CD8-positive, alpha-beta memory T cell (primary cell): ENCODE measurements at places on chromosomes 3 and 15. TPM values are rescaled to one million over a fixed set of nuclear protein-coding genes. Genes with fewer than 3 reads are reported as not detected.
A peak's percentile ranks its signal among the peaks of the same experiment; 100 is the strongest.

DNA sequence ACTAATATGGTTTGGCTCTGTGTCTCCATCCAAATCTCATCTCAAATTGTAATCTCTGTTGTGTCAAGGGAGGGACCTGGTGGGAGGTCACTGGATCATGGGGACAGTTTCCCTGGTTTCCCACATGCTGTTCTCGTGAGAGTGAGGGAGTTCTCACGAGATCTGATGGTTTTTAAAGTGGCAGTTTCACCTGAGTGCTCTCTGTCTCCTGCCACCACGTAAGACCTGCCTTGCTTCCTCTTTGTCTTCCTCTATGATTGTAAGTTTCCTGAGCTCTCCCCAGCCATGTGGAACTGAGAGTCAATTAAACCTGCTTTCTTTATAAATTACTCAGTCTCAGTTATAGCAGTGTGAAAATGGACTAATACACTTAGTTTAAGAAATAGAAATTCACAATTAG lies 228.9 kb downstream of the CD47 start:
- no peak for DNase-seq

- no peak for DNase-seq
Measured at GRCh38 chr15:101712078-101712477, 12.2 kb downstream of the TARS3 start.

DNA sequence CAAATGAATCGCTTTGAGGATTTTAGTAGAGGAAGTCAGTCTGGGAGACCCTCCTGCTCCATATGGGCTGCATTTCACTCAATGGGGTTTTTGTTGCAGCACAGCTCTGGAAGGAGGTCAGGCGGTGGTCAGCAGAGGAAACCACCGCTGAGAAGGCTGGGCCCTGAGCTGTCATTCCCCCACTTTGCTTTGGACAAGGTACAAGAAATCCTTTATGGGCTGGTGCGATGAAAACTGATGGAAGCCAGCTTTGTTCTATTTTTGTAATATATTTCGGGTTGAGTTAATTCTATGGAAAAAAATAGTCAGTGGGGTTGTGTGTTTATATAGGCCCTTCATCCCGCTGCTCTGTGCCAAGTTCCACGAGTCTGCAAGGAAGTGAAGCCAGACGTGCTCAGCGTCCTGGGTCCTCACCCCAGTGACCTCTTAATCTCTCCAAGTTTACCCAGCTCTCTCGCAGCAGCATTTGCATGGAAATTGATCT lies 157.1 kb upstream of the TMC3 start:
- DNase-seq: no peak

- DNase-seq: no peak
Measured at GRCh38 chr3:156460206-156460611, 94.7 kb downstream of the SSR3 start.

GRCh38 chr3:38046027-38046426 lies 7.0 kb downstream of the DLEC1 start:
- DNase-seq: no peak

- DNase-seq: no peak
Measured at GRCh38 chr3:195542316-195542697, 818 bp downstream of the PPP1R2 start.

DNA sequence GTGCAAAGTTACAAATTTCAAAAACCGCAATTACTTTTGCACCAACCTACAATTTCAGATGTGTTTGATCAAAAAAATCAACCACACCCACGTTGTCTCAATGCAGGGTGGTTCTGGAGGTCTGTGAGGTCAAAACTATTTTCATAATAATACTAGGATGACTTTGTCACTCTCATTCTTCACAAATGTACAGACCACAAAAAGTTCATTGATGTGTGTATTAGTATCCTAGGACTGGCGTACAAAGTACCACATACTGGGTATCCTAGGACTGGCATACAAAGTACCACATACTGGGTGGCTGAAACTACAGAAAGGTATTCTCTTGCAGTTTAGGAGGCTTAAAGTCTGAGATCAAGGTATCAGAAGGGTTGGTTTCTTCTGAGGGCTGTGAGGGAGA lies 13.0 kb downstream of the SUCLG2 start:
- DNase-seq: no peak

DNA sequence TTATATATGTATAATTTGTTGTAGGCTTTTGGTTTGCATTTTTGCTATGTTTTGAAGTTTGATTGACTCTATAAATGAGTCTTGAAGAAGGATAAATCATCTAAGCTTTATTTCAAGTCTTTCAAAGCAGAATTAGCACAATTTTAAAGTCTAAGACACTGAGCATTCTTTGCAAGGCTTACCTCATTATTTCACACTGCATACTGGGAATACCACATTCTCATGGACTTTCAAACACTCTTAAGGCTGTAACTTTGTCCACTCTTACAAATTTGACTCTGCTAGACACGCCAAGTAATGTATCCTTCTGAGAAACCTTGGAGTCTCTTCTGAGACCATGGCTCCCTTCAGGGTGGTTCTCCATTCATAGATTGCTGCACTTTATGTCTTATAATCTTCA lies 281.3 kb upstream of the COL8A1 start:
- DNase-seq: no peak

GRCh38 chr3:120764206-120764605 lies 21.7 kb downstream of the GTF2E1 start:
- no peak for DNase-seq

- DNase-seq: no peak
Measured at GRCh38 chr15:70375006-70375431, 277.3 kb upstream of the TLE3 start.

DNA sequence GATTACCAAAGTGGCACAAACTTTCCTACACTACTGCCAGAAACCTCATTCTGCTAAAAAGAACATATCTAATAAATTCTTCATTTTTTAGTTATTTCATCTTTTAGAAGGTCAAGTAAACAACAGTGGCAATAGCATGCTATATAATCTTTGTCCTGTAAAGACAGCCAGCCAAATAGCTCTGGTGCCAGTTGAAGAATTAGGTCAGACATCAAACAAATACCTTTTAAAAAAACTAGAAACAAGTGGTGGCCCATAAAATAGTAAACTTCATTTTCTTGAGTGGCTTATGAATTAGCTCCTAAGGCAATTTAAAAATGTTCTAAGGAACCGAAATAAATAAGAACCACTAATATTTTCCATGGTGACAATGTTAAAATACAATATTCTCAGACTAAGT lies 19.5 kb downstream of the CCDC14 start:
- DNase-seq: no peak

DNA sequence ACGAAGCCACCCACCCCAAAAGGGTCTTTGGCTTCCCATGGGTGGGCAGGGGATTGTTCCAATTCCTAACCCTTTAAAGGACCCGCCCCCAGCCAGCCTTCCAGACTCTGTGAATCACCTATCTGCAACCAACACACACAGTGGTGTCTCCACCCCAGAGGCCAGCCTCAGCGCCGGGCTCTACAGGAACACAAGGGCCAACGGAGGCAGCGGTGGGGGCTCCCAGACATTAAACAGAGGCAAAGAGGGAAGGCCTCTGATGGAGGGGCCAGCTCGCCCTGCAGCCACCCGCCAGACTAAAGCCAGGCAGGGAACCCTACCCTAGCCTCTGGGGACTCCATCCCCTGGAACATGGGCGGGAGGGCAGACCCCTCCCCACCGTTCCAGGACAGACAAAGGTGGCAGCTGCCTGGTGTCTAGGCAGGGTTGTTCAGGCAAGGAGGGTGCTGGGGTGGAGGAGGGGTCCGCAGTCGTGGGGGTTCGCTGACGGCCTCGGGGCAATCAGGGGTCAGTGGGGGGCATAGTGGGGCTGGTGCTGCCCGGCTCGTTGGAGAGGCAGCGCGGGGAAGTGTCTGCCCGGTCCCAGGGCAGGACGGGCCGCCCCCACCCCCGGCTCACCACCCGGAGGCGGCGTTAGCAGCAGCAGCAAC lies 448 bp downstream of the SHISA5 start:
- peak; percentile 55 for DNase-seq

The CGNL1 gene
- not detected for total RNA-seq
